ENCODE measurements at places on chromosomes 11 and 22.

- no peak for DNase-seq
These were observed 2.4 kb downstream of the MPST start for GRCh38 chr22:37021710-37022482.

GRCh38 chr22:19105456-19105855 lies 16.8 kb downstream of the DGCR2 start:
- no peak for DNase-seq

GRCh38 chr11:14552089-14552488 lies 31.9 kb upstream of the PSMA1 start:
- no peak for DNase-seq

DNA sequence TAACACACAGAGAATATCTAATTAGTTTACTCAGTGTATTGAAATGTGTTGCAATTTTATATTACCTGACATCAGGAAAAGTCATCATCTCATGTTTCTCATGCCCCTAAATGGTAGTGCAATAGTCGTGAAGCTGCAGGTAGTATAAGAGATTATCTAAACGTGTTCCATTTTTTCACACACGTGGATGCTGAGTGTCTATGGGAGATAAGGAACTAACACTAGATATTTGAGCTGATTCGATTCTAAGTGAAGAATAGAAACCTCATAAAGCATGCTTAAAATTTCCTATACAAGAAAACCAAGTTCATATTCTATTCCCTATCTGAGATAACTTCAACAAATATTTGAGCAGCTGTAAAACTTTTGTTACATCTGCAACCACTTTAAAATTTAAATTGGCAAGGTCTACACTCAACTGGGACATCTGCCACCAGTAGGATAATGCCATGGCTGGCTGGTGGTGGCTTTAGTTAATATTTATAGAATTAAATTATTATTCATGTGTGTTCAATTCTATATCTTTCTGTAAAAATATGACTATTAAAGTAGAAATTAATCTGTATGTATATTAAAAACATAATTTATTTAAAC lies 388.8 kb downstream of the LUZP2 start:
- peak; percentile 48 for DNase-seq

GRCh38 chr11:620201-620600 lies 4.5 kb upstream of the IRF7 start:
- no peak for DNase-seq

Measured in NCI-H510A treated with DMSO at 0.1 percent for 48 hours (cell line).